ENCODE measurements at places on chromosomes 11 and 22. TPM values are rescaled to one million over a fixed set of nuclear protein-coding genes. Genes with fewer than 3 reads are reported as not detected.

DNA sequence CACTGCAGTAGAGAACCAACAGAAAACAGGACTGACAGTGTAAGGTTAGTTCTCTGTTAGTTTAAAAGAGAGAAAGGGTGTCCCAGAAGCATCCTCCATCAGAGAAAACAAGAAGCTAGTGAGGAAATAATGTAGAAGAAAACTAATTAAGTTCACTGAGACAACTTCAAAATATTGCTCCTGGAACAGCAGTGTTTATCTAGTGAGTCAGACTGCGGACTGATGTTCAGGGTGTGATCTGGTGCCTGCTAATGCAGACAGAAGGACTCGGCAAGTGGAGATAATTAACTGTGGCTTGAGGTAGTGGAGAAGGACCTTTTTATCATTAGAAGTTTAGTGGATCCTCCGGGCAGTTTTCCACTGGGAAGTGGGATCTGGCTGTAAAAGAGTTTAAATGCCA, 55.4 kb downstream of the CDON start:
- H3K27ac ChIP-seq: no peak overlapping the region
- DNase-seq: no peak
- no peaks in the 10 kb centered on the region for H3K4me1 ChIP-seq
- no peaks in the 10 kb centered on the region for H3K36me3 ChIP-seq
- no peaks in the 10 kb centered on the region for H3K27me3 ChIP-seq

- no peaks in the 10 kb centered on the region for H3K4me1 ChIP-seq
- no peak for DNase-seq
- peaks cover 5% of the 10 kb centered on the region for H3K36me3 ChIP-seq
- H3K4me3 ChIP-seq: no peak overlapping the region
Measured at GRCh38 chr11:66489636-66490035, 9.4 kb downstream of the DPP3 start.

DNA sequence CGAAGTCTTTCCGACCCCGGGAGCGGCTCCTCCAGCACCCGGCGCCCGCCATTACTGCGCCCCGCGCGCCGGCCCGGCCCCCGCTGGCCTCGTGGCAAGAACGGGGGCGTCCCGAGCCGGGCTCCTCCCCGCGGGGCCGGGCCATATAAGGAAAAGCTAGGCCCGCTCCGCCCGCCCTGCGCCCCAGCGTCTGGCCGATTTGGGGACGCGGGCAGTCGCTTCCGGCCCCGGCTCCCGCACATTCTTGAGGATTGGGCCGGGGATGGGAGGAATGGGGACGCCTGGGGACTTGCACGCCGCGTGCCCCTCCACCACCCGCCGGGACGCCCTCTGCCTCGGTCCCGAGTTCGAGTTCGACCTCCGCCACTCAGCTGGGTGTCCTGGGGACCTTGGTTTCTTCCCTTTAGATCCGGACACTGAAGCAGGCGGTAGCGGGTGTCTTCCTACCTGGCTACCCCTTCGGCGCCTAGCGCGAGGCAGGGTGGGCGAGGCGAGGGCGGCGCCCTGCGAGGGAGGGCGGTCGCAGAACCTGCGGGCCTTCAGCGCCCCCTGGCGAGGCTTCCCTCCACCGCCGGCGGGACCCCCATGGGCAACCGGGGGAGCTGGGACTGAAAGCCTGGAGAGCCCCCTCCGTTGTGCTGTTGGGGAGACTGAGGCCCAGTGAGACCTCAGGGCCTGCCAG, 3.8 kb downstream of the SMTN start:
- H3K27ac ChIP-seq: peak overlapping the region; percentile 94
- peaks cover 30% of the 10 kb centered on the region for H3K4me1 ChIP-seq
- H3K4me3 ChIP-seq: peak overlapping the region; percentile 89
- H3K36me3 ChIP-seq: no peaks in the 10 kb centered on the region
- DNase-seq: peak; percentile 93

TRPM5 gene
- not detected for total RNA-seq

SLC35C1 gene
- 7.4 TPM for total RNA-seq
